LoVo (cell line): ENCODE measurements at places on chromosomes 1 and 21.

DNA sequence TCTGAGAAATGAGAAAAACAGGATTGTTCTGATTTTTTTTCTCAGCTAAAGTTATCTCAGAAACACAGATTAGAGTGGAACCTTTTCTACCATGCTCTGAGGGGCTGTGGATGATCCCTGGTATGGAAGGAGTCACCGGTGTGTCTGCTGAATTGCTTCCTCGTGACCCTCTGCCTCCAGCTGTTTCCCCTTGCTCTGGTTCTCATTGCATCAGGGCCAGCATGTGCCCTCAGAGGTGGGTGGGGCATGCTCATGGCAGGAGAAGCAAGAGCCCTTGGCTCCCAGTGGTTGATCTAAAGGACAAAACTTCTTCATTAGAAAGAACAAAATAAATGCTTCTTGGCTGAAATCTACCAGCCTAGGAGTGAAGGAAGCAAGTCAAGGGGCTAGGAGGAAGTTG, 183.2 kb upstream of the HMCN1 start:
- no peak for DNase-seq

DNA sequence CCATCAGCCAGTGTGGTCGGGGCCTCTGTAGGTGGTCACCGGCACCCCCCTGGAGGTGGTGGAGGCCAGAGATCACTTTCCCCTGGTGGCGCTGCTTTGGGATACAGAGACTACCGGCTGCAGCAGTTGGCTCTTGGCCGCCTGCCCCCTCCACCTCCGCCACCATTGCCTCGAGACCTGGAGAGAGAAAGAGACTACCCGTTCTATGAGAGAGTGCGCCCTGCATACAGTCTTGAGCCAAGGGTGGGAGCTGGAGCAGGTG, 961 bp downstream of the RBM15 start:
- DNase-seq = no peak

DNA sequence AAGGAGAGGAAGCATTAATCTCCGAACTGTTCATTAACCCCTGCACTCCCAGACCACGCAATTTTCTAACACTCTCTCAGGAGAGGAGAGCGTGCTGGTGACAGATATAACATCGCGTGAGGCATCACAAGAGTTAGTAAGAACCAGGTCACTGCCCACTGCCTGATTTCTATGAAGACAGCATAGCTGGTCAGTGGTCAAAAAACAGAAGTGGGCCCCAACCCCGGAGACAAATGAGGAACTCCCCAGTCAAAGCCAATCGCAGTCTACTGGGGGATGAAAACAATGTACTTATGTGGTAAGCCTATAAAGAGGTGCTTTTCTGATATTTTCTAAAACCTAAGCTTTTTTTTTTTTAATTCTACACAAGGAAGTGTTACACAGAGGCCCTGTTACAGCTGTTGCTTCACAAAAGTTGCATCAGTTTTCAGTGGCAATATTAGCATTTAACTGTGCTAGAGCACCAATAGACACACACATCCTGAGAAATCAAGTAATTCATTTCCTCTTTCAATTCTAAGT, 231.8 kb upstream of the IRF2BP2 start:
- no peak for DNase-seq

GRCh38 chr1:94654031-94654430, 112.5 kb upstream of the F3 start:
- peak; percentile 87 for DNase-seq

DNA sequence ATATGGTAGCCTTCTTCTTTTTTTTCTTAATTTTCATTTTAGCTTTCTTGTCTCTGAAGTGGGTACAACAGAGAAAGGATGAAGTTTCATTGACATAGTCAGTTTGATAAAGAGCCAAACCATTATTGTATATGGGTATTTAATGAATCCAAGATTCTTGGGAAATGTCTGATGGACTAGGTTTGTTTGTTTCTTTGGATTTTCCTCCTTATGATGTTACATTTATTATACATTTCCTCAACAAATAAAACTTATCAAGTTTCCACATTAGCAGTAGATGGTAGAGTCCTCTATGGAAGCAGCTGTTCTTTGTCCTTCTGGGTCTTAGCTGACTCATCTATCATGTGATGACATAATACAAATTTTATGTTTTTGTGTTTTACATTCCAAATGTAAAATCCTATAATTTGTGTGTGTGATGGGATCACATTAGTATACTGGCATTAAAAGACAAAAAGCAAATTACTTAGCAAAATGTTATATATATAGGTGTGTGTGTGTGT, 6.0 kb downstream of the COL24A1 start:
- DNase-seq = no peak

DNA sequence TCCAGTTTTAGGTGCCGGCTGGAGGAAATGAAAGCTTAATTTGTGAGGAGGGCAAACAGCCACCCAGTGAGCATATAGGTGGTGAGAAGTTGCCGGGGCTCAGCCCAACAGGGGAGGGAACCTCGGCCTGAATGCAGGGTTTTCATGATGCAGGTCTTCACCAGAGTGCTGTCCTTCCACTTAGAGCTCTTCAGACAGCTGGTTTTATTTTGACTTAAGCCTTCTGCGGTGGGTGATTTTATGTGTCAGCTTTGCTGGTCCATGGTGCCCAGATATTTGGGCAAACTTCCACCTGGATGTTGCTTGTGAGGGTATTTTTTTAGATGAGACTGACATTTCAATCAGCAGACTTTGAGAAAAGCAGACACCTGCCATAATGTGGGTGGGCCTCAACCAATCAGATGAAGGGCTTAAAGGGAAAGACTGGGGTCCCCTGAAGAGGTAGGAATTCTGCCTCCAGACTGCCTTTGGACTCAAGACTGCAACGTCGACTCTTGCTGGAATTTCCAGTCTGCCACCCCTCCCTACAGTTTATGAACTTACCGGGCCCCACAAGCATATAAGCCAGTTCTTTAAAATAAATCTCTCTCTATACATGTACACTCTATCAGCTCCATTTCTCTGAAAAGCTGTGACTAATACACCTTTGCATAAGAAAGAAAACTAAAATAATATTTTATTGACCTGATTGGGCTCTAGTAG, 72.8 kb downstream of the RHOU start:
- DNase-seq = no peak

DNA sequence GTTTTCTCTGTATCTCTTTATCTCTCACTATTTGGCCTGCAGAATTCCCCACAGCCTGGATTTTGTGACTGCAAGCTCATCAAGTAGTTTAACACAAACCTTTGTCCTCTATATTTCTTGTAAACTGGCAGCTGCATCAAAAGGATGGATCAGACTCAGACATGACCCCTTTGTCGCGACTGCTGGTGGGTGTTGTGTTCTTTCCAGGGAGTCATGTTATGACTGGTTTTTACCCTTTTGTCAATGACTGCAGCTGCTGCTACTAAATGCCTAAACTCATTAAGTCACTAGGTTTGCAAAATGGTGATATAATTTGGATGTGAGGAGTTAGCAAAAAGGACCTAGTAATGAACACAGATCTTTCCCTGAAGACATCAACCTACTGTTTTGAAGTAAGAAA, 10.2 kb upstream of the TOMM20 start:
- DNase-seq = no peak
